Kidney (tissue), 22 donors: ENCODE measurements at places on chromosomes 11 and 22. TPM values are rescaled to one million over a fixed set of nuclear protein-coding genes. Genes with fewer than 3 reads are reported as not detected.

The OR4D5 gene
- total RNA-seq: not detected

DNA sequence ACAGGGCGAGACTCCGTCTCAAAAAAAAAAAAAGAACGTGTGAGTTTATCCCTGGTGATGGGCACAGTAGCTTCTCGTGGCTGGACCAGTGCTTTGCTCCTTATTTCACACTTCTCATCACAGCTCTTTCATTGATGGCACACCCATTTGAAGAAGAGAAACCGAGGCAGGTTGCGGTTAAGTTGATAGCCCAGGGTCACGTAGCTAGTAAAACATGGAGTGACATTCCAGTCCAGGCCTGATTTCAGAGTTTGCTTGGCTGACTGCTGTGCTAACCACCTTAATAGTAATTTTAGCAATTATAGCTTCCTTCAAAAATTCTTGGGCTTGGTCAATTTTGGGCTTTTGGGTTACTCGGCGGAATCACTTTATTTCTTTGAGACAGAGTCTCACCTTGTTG lies 25.8 kb downstream of the AP2A2 start:
- H3K36me3 ChIP-seq: peaks cover under 1% of the 10 kb centered on the region
- H3K27me3 ChIP-seq: no peaks in the 10 kb centered on the region
- H3K4me3 ChIP-seq: no peak overlapping the region
- H3K4me1 ChIP-seq: peaks cover 10% of the 10 kb centered on the region
- DNase-seq: no peak

The OR5D14 gene
- not detected for total RNA-seq

The MRGPRF gene
- total RNA-seq: 9.3 TPM

The LAYN gene
- 7.6 TPM for total RNA-seq

The DGCR6 gene
- 1.7 TPM for total RNA-seq

- no peak overlapping the region for H3K27ac ChIP-seq
- no peaks in the 10 kb centered on the region for H3K27me3 ChIP-seq
- DNase-seq: no peak
- peaks cover 3% of the 10 kb centered on the region for H3K36me3 ChIP-seq
- H3K4me3 ChIP-seq: no peak overlapping the region
- H3K4me1 ChIP-seq: no peaks in the 10 kb centered on the region
Observed at GRCh38 chr22:38222797-38223119, 21.0 kb downstream of the MAFF start.

GRCh38 chr11:116454951-116455350 lies 317.8 kb downstream of the BUD13 start:
- no peak for DNase-seq
- H3K36me3 ChIP-seq: no peaks in the 10 kb centered on the region
- H3K4me3 ChIP-seq: no peak overlapping the region
- H3K27ac ChIP-seq: no peak overlapping the region
- H3K4me1 ChIP-seq: no peaks in the 10 kb centered on the region

GRCh38 chr11:72317982-72318381 lies 74.0 kb upstream of the PHOX2A start:
- H3K27me3 ChIP-seq: no peaks in the 10 kb centered on the region
- no peak overlapping the region for H3K27ac ChIP-seq
- no peak overlapping the region for H3K4me3 ChIP-seq
- H3K4me1 ChIP-seq: no peaks in the 10 kb centered on the region
- no peak for DNase-seq

DNA sequence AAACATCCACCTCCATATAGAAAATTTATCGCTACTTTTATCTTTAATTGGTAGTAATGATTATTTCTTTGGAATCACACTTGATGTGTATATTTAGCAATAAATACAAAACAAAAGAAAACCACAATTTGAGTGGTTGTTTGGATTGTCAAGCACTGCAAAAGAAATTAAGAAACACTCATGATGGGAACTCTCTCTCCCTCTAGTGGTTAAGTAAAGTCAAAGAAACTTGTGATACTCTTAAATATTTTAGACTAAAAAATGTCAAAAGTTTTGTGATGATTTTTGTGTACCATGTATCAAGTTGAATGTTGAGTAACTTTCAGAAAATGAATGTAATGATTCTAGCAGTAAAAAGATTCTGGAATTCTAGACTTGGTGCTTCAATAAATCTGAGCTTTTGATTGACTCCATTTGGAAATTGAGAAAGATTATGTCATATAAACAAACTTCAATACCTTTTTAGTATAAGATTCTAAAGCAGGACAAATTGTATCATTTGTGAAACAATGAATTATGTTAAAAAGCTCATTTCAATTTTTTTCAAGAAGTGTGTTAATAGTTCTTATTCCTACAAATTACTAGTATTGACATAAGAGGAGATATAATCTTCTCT lies 20.8 kb downstream of the MUC15 start:
- no peak overlapping the region for H3K4me3 ChIP-seq
- H3K27ac ChIP-seq: no peak overlapping the region
- H3K27me3 ChIP-seq: no peaks in the 10 kb centered on the region
- H3K4me1 ChIP-seq: no peaks in the 10 kb centered on the region
- H3K36me3 ChIP-seq: no peaks in the 10 kb centered on the region

The CELF1 gene
- 115 TPM for total RNA-seq

DNA sequence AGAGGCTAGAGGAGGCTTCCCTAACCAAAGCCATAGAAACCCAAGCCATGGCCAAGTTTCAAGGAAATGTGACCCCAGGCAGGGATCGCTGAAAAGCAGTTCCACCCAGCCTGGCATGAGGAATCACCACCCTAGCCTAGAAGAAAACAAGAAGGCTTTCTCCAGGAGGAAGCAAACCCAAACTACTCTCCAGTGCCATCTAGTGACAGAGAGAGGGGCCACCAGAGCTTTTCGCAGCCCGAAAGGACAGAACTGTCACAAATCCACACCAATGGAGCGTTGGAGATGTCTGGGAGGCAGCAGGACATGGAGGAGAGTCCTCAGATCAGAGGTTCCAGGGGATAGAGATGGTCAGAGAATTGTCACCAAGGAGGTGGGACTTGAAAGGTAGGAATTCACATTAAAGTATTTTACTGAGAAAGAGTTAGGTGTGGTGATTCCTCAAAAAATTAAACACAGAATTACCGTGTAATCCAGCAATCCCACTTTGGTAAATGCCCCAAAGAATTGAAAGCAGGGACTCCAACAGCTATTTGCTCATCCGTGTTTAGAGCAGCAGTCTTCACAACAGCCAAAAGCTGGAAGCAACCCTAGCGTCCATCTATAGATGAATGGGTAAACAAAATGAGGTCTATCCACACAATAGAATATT lies 67.3 kb upstream of the NUP50 start:
- H3K4me3 ChIP-seq: no peak overlapping the region
- peak; percentile 90 for DNase-seq
- no peaks in the 10 kb centered on the region for H3K36me3 ChIP-seq

DNA sequence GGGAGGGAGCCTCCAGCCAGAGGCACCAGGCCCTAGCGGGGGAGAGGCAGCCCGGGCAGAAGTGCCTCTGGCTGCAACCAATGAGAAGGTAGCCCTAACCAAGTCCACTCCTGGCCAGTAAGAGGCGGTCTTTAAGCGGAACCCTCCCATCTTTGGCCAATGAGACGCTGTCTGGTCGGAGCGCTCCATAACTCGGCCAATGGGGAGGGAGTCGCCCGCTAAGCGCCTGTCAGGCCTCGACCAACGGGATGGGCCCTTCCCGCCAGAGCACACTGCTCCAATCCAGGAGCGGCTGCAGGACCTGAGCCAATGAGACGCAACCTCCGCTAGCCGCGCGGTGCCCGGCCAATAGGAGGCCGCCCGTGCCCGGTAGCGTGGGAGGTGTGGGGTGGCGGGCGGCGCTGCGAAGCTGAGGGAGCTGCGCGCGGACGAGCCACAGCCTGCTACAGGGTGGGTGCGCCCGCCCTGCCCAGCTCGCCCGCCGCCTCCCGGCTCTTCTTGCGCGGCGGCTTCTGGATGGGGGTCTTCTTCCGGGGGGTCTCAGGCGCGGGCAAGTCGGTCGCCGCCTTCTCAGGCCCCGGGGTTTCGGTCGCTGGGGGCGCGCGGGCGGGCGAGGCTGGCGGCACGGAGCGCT lies 12.6 kb downstream of the SCARF2 start:
- peaks cover 4% of the 10 kb centered on the region for H3K36me3 ChIP-seq
- H3K27me3 ChIP-seq: peaks cover 2% of the 10 kb centered on the region
- peak; percentile 72 for DNase-seq
- no peak overlapping the region for H3K4me3 ChIP-seq
- peak overlapping the region; percentile 22 for H3K27ac ChIP-seq

The IFTAP gene
- 13.4 TPM for total RNA-seq

- no peak for DNase-seq
- H3K27me3 ChIP-seq: no peaks in the 10 kb centered on the region
- H3K4me1 ChIP-seq: no peaks in the 10 kb centered on the region
- H3K36me3 ChIP-seq: no peaks in the 10 kb centered on the region
Observed at GRCh38 chr11:69157156-69157821, 1.6 kb downstream of the SMIM38 start.

DNA sequence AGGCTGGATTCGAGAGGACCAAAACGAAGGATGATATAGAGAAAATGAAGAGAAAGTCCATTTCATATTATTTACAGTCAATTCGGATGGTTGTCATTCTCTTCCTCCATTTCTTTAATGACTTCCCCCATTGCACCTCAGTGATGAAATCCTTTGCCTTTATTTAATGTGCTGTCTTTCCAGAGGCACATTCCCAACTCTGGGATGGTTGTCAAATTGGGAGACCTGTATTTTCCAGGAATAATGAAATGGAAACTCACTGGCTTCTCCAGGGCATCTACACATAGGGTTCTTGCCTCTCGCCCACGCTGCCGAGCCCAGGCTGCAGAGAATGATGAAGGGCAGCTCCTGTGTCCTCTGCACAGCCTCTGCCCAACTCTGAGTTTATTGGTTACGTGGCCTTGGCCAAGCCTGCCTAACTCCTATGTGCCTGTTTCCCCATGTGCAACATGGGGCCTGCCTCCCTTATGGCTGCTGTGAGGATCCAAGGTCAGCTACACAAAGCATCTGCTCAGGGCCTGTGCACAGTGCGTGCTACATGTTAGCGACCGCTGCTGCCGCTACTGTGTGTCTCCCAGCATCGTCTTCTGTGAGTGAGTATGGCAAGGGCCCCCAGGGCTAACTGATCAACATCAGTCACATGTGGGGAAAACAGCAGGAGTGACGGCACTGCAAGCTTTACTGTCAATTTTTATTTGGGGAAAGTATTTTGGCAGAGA lies 81.5 kb upstream of the BID start:
- H3K36me3 ChIP-seq: peaks cover 2% of the 10 kb centered on the region
- no peak for DNase-seq
- H3K4me1 ChIP-seq: peaks cover 4% of the 10 kb centered on the region

The B4GAT1 gene
- total RNA-seq: 21.7 TPM

- DNase-seq: peak; percentile 90
- H3K27ac ChIP-seq: no peak overlapping the region
- no peaks in the 10 kb centered on the region for H3K36me3 ChIP-seq
- H3K4me1 ChIP-seq: peaks cover 2% of the 10 kb centered on the region
- H3K4me3 ChIP-seq: no peak overlapping the region
Observed at GRCh38 chr11:104546501-104546900, 351.8 kb downstream of the CASP12 start.

The ABCC8 gene
- 1.3 TPM for total RNA-seq

The IL17REL gene
- 0.16 TPM for total RNA-seq

GRCh38 chr11:94417386-94417987 lies 16.3 kb upstream of the GPR83 start:
- H3K27me3 ChIP-seq: no peaks in the 10 kb centered on the region
- H3K4me1 ChIP-seq: no peaks in the 10 kb centered on the region
- H3K4me3 ChIP-seq: no peak overlapping the region
- no peak for DNase-seq

GRCh38 chr11:14547440-14547839 lies 27.3 kb upstream of the PSMA1 start:
- no peaks in the 10 kb centered on the region for H3K36me3 ChIP-seq
- H3K4me3 ChIP-seq: no peak overlapping the region
- H3K27me3 ChIP-seq: no peaks in the 10 kb centered on the region
- no peak overlapping the region for H3K27ac ChIP-seq
- H3K4me1 ChIP-seq: no peaks in the 10 kb centered on the region
- DNase-seq: no peak

DNA sequence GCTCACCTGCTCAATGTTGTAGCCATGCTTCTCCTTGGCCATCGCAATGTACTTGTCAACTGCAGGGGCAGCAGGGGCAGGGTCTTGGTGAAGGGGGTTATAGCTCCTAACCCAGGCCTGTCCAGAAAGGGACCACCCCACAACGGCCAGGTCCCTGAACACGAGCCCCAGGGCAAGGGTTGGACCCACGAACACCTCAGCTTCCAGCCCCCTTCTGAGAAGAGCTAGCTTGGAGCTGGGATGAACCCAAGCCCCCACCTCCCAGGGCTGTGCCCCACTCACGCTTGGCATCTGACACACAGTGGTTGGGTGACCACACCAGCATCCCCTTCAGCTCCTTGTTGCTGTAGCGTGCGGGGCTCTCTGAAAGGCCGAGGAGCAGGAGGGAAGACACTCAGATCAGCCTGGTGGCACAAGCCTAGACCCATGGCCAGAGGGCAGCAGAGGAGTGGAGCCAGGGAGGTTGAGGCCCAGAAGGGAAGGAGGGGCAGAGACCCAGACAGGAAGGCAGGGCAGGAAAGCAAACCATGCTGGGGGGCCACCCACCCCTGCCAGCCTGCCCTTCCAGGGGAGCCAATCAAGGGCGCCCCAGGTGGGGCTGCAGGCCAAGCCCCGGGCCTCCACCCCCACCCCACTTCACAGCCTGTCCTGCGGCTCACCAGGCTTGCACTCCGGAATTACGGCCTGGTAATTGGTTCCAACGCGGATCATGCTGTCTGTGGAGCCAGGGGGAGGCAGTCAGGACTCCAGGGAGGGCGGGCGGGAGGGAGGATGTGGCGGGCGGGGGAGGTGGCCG lies 1.9 kb downstream of the RCOR2 start:
- H3K4me1 ChIP-seq: peaks cover 29% of the 10 kb centered on the region
- DNase-seq: peak; percentile 56
- H3K36me3 ChIP-seq: no peaks in the 10 kb centered on the region
- no peak overlapping the region for H3K4me3 ChIP-seq

- H3K4me3 ChIP-seq: no peak overlapping the region
- no peak overlapping the region for H3K27ac ChIP-seq
- H3K27me3 ChIP-seq: no peaks in the 10 kb centered on the region
- H3K4me1 ChIP-seq: no peaks in the 10 kb centered on the region
- no peaks in the 10 kb centered on the region for H3K36me3 ChIP-seq
Observed at GRCh38 chr11:91160661-91161060, 937.8 kb upstream of the CHORDC1 start.
